Stimulated activated CD4-positive, alpha-beta T cell treated with anti-CD3 and anti-CD28 coated beads, Interleukin-15, amount 100 ng/mL, for 1 hour (primary cell): ENCODE measurements at places on chromosomes 7 and 10.

DNA sequence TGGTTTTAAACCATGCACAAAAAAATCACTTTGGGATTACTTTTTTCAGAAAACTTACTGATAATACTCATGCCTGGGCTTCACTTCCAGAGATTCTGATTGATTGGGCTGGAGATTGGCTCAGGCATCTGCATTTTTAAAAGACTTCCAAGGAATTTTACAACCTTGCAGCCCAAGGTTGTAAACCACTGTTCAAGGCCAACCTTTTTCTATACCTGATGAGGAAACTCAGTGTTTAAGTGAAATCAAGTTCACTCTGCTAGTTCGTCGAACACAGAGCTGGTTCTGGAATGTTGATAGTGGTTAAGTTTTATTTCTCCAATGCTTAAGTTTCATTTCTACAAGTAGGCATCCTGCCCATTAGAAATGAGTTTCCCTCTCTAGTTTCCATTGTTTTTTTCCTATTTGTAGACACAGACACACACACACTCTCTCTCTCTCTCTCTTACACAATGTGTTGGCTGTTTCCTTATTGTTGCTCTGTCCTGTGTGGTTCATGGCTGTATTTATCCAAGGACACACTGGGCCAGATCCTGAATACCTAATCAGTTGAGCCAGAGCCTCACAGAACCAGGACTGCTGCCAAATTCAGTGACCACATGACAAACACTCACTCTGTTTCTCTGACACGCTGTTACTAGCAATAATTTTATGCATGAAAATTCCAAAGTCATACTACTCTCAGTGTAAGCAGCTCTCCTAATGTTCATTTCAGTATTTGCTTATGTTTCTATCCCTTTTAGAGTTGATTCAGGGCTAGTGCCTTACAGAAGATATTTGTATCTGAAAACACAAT is 3.7 kb upstream of the IFIT1B start:
- no peak for DNase-seq

DNA sequence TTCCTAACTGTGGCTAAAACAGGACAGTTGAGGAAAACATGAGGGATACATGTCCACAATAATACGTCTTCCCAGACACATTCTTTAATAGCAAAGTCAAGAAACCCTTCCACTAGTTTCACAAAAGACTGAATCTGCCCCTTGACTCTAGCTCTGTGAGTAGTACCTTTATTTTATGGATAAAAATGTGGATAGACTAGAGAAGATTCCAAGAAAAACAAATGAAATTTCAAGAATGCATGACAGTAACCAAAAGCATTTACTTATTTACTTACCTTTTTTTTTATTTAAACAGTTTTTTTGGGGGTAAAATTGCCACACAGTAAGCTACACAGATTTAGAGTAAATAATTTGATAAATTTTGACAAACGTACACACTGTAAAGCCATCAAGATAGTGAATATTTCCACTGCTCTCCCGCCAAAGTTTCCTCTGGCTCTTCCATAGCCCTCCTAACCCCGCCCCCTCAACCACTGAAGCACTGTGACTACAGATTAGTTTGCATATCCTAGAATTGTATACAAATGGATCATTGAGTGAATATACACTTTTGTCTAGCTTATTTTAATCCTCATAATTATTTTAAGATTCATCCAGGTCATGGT is 420.4 kb upstream of the ZMIZ1 start:
- DNase-seq: no peak

DNA sequence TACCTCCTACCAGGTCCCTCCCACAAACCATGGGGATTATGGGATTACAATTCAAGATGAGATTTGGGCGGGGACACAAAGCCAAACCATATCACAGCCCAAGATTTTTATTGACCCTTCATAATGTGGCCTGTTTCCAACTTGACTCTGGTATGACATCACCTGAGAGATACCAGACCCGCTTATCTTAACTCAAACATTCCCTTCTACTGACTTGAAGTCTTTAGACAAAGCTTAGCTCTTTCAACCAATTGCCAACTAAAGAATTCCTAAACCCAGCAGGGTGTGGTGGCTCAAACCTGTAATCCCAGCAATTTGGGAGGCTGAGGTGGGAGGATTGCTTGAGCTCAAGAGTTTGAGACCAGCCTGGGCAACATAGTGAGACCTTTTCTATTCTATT is 67.9 kb downstream of the CLRN3 start:
- DNase-seq: no peak

DNA sequence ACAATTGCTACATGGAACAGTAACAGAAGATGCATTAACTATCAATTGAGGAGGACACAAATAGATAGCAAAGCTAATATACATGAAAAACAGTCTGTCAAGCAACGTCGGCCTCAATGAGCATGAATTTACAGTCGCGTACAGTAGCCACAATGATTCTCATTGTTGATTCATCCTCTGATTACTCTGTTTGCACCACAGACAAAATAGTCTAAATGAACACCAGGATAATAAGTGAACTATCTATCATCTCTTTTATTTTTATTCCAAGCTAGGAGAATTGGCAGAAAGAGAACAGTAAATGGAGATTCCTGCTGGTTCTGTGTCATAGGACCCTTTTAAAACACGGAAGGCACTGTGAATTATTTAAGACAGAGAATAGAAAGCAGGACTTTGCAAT is 108.5 kb downstream of the EVX1 start:
- DNase-seq: no peak

GRCh38 chr10:79074732-79075131 is 6.0 kb downstream of the ZMIZ1 start:
- no peak for DNase-seq

- no peak for DNase-seq
Observed at GRCh38 chr7:88795553-88795952, at the start of gene TEX47. Gene TEX47 (minus strand): TSS chr7:88795737. CDS start chr7:88794942, 795 bp downstream.

- no peak for DNase-seq
Observed at GRCh38 chr10:21515361-21516241, 9.9 kb downstream of the SKIDA1 start.

DNA sequence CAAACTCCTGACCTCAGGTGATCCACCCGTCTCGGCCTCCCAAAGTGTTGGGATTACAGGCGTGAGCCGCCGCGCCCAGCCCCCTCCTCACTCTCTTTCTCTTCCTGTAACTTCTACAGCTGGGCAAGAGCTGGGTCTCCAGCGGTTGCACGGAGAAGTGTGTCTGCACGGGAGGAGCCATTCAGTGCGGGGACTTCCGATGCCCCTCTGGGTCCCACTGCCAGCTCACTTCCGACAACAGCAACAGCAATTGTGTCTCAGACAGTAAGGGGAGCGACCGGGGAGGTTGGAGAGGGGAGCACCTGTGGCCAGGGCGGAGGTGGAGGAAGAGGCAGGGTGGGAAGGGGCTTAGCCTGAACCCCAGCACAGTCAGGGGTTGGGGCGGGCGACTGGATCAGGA is 41.4 kb downstream of the EPHB4 start:
- no peak for DNase-seq

DNA sequence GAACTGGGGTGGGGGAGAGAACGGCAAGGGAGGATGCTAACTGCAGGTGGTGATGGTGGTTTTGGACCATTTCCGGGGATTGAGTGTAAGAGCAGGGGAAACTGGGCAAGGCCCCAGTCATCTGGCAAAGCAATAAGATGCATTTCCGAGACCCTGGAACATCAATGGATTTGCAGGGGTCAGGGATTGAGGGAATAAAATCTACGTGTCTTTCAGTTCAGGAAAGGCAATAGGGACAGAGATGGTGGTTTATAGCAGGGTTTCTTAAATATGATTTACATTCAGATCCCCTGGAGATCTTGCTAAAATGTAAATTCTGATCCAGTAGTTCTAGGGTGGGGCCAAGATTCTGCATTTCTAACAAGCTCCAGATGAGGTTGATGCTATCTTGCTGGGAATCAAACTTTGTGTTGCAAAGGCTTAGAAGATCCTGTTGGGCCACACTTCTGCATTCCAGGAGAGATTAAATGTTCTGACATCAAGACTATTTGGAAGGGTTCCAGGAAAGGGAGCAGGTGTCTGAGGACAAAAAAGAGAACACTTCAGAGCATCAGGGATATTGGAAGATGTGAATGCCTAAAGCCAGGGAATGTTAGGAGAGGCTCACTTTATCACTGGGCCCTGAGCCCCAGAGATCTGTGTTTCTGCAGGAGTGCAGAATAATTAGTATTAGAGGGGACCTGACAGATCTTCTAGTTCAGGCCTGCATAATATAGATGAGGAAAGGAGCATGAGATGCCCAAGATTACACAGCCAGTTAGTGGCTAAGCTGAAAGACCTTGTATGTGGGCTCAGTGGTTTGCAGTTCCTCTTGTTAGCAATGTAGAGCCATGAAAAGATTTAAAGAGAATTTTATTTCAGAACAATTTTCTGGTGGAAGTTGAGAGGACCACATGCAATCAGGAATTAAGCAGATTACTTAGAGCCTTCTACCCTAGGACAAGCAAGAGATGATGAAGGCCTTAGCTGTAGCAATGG is 32.4 kb downstream of the BLNK start:
- no peak for DNase-seq

DNA sequence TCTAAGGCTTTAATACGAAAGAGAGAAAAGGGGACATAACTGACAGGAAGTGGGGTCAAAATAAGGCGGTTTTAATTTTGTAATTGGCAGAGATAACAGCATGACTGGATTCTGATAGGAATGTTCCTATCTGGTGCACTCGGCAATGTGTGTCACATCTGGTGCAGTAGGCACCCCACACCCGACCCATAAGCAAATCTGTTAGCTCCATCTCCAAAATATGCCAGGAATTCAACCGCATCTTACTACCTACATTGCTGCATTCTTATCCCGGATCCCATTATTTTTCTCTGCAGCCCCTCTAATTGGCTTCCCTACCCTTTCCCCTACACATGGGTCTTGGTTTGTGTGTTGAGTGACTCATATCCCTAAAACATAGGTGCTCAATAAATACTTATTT is 19.1 kb upstream of the GALNT11 start:
- DNase-seq: no peak

GRCh38 chr10:65943451-65943850 is 982.4 kb upstream of the LRRTM3 start:
- no peak for DNase-seq

DNA sequence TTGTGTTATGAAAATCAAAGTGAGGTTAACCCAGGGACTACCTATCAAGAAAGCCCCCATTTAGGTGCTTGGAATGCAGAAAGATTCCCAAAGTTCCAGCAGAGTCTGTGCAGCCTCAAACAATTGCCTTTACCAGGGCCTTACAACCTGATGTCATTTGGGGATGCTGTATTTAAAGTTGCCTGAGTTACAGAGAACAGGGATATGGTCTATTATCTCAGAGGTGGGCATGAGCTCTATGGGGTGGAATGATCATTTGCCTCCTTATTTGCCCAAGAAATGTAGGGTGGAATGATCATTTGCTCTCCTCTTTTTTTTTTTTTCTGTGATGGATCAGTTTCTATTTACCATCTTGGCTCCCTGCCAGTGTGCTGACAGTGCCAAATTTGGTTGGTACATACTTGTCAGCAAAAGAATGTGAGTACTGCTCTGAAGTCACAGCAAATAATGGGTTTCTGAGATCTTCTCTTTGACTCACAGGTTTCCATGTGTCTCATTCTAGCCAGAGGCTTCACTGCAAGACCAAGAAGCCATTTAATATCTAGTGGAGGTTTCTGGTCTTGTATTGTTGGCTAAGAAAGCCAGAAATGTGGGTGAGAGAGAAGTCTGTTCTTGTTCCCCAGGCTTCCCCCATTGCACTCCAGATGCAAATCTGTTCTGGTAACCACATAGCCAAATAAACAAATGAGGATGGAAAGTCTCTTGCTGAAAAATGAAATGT is 45.5 kb upstream of the ZNRF2 start:
- no peak for DNase-seq

- no peak for DNase-seq
Observed at GRCh38 chr10:74419491-74419951, 268.5 kb downstream of the ADK start.

GRCh38 chr7:134669845-134670373 is 23.3 kb downstream of the BPGM start:
- peak; percentile 67 for DNase-seq

DNA sequence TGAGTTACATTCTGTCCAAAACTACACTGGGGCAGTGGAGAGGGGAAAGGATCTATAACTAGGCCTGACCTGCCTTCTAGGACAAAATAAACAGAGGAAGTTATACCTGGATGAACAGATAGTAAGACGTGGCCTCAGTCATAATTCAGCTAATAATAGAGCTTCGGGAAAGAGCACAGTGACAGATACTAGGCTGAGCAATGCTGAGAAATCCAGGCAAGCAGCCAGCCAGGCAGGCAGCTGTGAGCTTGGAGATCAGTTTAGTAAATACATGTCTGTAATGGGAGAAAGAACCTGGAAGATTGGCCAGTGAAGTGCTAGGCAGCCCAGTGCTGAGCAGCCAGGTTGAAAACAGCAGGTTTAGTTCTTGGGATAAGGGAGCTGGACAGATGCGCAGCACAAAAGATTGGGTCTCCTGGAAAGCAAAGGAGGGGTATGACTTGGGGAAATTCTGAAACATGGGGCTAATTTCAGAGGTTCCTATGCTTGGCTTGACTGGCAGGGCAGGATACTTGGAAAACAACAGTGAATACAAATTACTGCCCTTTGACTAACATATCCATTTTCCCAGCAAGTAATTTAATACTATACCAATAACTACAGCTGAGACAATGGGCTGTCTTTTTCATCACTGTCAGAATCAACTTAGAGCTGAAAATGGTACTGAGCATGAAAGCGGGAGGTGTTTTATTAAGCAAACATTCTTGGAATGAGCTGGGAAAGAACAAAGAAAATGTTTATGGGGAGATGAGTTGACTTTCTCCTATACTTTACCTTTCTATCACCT is 140.8 kb downstream of the DGKB start:
- no peak for DNase-seq

GRCh38 chr7:106864298-106865081 is 592 bp upstream of the PIK3CG start:
- DNase-seq: no peak

DNA sequence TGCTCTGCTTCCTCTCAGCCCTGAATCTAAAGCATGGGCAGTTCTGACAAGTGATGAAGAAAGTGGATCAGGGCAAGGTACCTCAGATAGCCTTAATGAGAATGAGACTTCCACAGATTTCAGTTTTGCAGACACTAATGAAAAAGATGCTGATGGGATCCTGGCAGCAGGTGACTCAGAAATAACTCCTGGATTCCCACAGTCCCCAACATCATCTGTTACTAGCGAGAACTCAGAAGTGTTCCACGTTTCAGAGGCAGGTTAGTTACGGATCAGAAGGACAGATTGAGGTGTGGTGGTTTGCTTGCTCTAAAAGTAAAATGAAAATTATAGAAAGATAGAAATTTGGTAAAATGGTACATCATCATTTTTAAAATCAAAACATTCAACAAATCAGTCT is 130.4 kb downstream of the AASS start:
- no peak for DNase-seq

GRCh38 chr7:739983-740942 is 13.2 kb upstream of the PRKAR1B start:
- no peak for DNase-seq

DNA sequence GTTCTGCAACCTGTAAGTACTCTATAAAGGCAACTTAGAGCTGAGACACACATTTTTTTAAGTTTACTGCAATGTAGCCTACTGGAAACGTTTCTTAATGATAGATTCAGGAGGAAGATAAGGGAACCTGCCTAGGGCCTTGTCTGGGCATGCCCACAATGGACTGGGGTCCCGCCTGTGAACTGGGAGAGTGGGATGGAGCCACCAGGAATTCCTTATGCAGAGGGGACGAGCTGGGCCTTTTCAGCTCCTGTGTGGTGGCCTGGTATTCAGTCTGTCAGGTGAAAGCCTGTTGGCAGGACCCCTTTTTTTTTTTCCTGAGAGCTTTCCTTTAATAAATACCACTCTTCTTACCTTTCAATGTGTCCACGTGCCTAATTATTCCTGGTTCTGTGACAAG is 384.4 kb upstream of the ZWINT start:
- no peak for DNase-seq
